NCI-H460 (cell line): ENCODE measurements at places on chromosomes 12 and 14. TPM values are rescaled to one million over a fixed set of nuclear protein-coding genes. Genes with fewer than 3 reads are reported as not detected.

DNA sequence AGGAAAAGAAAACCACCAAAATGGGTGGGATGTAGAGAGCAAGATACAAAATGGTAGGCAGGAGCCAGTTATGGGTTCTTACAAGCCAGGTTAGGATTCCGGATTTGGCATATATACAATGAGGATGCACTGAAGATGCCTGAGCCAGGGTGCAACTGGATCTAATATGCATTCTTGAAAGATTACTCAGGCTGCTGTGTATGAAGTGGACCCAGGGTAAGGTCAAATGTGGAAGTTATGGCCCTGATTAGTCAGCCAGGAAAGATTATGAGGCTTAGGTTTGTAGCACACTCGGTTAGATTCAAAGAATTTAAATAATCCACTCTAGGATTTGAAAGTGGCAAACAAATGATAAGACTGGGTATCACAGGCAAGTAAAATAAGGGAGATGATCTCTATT, 1750.7 kb upstream of the FLRT2 start:
- DNase-seq = no peak

DNA sequence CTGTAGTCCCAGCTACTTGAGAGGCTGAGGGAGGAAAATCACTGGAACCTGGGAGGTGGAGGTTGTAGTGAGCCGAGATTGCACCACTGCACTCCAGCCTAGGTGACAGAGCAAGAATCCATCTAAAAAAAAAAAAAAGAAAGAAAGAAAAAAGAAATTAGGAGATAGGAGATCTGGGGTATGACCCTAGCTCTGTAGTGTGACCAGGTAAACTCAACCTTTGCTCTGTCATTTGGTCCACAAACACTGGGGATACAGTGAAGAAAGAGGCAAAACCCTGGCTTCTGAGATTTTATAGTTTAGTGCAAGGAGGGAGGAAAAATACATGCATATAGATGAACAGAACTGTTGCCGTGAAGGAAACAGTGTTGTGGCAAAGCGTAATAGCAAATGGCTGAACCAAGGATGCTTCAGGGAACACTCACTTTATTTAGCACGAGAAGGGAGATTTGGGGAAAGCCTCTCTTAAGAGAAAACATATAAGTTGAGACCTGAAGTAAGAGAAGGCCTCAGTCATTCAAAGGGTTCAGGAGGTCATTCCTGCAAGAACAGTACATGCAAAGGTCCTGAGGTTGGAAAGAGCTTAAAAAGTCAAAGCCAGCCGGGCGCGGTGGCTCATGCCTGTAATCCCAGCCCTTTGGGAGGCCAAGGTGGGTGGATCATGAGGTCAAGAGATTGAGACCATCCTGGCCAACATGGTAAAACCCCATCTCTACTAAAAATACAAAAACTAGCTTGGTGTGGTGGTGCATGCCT, 29.6 kb upstream of the ATXN2 start:
- DNase-seq = no peak

GRCh38 chr12:29201296-29201695, 52.2 kb downstream of the FAR2 start:
- no peak for DNase-seq

GRCh38 chr12:124301084-124301654, 6.3 kb downstream of the RFLNA start:
- DNase-seq = no peak

- no peak for DNase-seq
These were observed 377.9 kb upstream of the RGS6 start for GRCh38 chr14:71554323-71554722.

DNA sequence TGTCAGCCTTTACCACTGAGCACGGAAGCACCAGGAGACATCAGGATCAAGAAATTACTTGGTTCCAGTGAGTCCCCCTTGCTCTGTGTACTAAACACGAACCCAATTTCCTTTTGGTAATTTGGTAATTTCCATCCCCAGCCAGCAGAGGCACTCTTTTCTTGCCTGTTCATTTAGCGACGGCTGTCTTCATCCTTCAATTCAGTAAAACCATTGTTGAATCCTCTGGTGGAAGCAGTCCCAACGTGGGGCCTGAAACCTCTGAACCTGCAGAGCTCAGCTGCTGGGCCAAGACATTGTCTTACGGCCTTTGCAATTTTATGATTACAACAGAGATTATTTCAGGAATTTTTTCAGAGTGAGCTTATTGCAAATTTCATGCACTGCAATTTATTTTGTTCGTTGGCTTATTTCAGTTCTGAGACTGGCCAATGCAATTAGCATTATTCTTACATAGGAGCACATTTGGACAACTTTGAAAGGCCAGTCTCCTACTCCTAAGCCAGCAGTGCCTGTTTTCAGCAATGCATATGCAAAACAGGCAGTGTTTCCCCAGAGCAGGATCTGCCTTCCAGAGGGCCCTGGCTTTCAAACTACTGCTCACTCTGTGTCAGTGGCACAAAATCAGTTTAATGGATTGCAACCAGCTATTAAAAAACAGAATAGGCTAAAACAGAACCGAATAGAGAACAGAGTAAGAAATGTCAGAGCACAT, 372.9 kb upstream of the TMEM132C start:
- DNase-seq = no peak

GRCh38 chr12:11904124-11904523, 166.6 kb upstream of the BCL2L14 start:
- DNase-seq = no peak

GRCh38 chr12:32265951-32266350, 133.4 kb upstream of the FGD4 start:
- DNase-seq = no peak

GRCh38 chr12:2411011-2411410, 358.2 kb downstream of the CACNA1C start:
- no peak for DNase-seq

- DNase-seq = no peak
These were observed at the start of gene SLC6A13 for GRCh38 chr12:262817-263216. Gene SLC6A13 (minus strand): TSS chr12:262836. CDS start chr12:260052, 2,784 bp downstream.

GRCh38 chr12:96878704-96879103, 28.4 kb upstream of the NEDD1 start:
- DNase-seq = no peak

DNA sequence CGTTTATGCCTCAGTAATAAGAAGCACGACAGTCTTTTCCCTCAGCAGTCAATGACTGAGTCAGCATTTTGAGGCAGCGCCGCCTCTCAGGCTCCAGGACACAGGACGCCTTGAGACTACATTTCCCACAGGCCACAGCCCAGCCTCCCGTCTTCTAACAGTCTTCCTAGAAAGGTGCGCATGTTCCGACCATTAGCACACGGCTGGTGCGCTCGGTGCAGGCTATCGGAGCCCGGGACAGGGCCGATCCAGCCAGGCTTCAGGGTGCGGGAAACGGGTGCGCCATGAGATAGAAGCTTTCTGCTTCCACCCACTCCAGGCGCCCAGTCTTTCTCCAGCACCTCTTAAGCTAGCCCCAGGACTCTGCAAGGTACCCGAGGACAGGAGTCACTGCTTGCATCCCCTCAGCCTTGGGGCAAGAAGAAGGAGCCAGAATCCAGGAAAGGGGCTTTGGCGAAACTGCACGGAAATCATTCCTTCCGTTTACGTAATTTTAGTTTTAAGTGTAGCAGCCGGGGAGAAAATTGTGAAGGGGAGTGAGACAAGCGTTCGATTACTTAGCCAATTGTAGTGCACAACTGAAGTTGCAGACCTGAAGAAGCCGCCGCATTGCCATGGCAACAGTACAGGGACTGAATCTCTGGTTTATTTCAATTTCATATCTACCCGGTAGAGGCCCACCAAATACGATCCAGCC, 54.0 kb downstream of the ZNF641 start:
- peak; percentile 76 for DNase-seq

- DNase-seq = no peak
These were observed 4.1 kb downstream of the RTRAF start for GRCh38 chr14:51993285-51993920.

DNA sequence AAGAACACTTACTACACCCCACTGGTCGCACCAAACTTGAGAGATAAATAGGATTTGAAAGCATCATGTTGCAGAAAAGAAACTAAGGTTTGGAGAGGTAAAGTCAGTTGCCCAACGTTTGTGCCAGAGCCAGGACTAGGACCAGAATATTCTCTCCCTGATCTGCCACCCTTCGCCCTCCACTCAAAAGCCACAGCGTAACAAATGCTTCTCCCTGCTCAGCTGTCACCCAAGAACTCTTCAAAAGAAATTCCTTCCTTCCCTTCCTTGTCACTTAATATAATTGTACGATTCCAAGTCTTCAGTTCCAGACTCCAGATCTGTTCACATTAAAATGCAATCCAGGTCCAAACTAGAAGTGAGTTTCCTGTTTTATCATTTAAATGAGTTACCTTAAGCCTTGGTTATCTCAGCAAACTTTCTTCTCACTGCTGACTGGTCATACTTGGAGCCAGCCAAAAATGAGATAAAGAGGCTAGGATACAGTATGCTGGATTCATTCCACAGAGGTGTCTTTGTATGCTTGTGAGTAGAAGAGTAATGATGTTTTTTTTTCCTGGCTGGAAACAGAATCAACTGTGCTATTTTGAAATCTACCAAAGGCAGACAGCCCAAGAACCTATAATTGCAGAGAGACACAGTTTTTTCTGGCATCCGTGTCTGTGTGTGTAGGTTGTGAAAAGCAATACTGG, 12.8 kb upstream of the PPFIBP1 start:
- DNase-seq = no peak

DNA sequence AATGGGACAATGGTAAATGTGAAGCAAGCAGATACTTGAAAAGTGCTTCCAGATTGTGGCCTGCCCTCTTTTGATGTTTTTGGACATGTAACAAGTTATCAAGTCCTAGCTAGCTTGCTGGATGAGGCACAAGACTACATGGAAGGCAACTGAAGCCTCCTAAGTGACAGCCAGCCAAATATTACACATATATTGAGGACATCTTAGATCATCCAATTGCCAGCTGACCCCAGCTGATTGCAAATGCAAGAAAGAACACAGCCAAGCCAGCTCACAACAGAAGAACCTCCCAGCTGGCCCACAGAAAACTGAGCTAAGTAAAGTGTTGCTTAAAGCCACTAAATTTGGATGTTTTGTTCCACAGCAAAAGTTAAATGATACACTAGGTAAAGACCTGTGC, 156.9 kb downstream of the SRGAP1 start:
- DNase-seq = no peak

The GNB3 gene
- 1.5 and 2.3 TPM in 2 replicates for total RNA-seq

The CTSG gene
- not detected in 2 replicates for total RNA-seq

The IFNG gene
- total RNA-seq = not detected in 2 replicates

The TTC7B gene
- total RNA-seq = 35.0 and 40.9 TPM in 2 replicates

The CATSPERB gene
- 0.06 and 0.20 TPM in 2 replicates for total RNA-seq

The AP4S1 gene
- 5.4 and 9.7 TPM in 2 replicates for total RNA-seq
